Mononuclear cell (primary cell): ENCODE measurements at places on chromosomes 12 and 14. TPM values are rescaled to one million over a fixed set of nuclear protein-coding genes. Genes with fewer than 3 reads are reported as not detected.

The EFCAB11 gene
- 0.63 TPM for total RNA-seq

The CCDC88C gene
- total RNA-seq: 174 TPM

The FGD6 gene
- total RNA-seq: 5.2 TPM

The SYT1 gene
- 2.5 TPM for total RNA-seq

The ASPG gene
- total RNA-seq: 0.10 TPM

The ACOT2 gene
- 12.9 TPM for total RNA-seq

The PAH gene
- 0.10 TPM for total RNA-seq

The NID2 gene
- 0.31 TPM for total RNA-seq

The RFX4 gene
- not detected for total RNA-seq

The ACSM4 gene
- total RNA-seq: not detected

The AVPR1A gene
- total RNA-seq: 1.9 TPM

The VWF gene
- total RNA-seq: 0.63 TPM

The TMPRSS12 gene
- not detected for total RNA-seq

The OTOGL gene
- not detected for total RNA-seq

The NRIP2 gene
- total RNA-seq: not detected
